ENCODE measurements at places on chromosomes 3 and 15.

GRCh38 chr3:128870347-128870746 lies 9.1 kb upstream of the ACAD9 start:
- DNase-seq: no peak

- DNase-seq: no peak
Measured at GRCh38 chr3:78497767-78498166, 1270.0 kb downstream of the ROBO1 start.

GRCh38 chr15:27086805-27087204 lies 115.8 kb downstream of the GABRG3 start:
- no peak for DNase-seq

GRCh38 chr15:27538325-27538724 lies 560.8 kb downstream of the OCA2 start:
- no peak for DNase-seq

GRCh38 chr3:30112902-30113484 lies 493.4 kb upstream of the TGFBR2 start:
- DNase-seq: no peak

DNA sequence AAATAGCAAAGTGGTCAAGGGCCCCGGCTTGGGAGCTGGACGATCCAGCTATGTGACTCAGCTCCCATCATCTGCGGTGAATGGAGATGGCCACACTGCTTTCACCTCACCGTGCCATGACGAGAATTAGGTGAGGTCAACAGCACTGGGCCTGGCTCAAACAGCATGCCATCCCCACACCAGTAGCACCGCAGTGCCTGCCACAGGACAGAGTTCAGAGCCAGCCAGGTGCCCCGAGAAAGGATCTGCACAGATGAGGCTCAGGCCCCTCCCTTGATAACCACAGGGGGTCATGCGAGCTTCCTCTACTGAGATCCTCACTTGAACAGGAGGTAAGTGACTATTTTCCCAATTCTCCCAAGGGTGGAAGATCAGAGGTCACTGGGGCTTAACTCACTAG lies 29.4 kb downstream of the ZXDC start:
- DNase-seq: no peak

- no peak for DNase-seq
Measured at GRCh38 chr3:141663993-141664392, 74.1 kb upstream of the RNF7 start.

DNA sequence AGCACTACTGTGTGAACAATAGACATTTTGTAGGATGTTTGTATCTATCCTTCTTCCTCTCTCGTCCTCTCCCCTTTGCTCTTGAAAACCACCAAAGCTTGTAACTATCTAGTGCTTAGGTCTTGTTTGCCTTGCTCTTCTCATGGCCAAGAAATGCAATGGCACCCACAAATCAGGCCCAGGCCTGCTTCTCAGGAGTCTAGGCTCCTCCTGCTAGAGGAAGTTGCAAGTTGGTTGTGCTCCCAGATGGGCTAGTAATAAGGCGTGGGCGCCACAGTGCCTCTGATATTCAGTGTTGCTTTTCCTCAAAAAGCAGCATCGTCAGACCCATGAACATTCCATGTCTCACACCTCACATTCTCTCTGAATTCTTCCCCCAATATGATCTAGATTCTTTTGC lies 28.7 kb downstream of the ZNF385D start:
- DNase-seq: no peak

DNA sequence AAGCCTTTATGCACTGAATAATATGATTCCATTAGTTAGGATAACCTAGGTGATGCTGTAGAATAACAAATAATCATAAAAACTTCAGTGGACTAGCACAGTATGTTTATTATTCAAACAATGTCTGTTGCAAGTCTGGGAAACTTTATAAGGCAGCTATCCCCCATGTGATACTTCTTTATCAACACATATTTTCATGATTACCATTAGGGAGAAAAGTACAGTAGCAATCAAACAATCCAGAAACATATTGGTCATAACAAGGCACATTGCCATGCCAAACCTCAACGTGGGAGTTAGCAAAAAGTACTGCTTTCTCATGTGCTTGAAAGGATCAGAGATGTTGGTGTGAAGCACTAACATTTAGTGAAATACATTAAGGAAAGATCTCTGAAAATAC lies 35.5 kb downstream of the EOMES start:
- DNase-seq: no peak

GRCh38 chr3:99702953-99703943 lies 64.9 kb downstream of the COL8A1 start:
- DNase-seq: no peak

DNA sequence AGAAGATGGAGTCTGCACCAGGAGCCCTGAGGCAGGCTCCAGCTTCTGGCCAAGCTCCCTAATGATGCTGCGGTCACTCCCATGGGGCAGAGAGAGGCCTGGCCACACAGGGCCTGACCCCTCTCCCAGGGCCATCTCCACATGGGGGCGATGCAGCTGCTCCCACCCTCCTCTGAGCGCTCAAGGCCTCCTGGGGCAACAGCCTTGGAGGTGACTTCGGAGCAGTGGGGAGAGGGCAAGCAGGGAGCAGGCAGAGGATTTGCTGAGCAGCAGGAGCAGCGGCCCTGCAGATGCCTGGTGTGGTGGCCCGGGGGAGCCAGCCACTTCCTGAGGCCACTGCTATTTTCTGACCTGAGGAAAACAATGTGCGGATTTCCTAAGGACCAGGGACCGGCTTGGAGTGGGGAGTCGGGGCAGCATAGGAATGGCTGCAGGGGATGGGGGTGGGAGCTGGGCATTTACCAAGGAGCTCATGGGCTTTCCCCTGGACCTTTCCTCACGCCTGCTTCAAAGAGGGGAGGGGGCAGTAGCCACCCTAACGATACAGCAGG lies 81.6 kb upstream of the RPL32 start:
- no peak for DNase-seq

- DNase-seq: no peak
Measured at GRCh38 chr3:154180836-154181691, 59.9 kb downstream of the ARHGEF26 start.

GRCh38 chr15:63715818-63716217 lies 117.9 kb downstream of the HERC1 start:
- DNase-seq: no peak

GRCh38 chr15:73573037-73573436 lies 60.2 kb downstream of the NPTN start:
- DNase-seq: no peak

- no peak for DNase-seq
Measured at GRCh38 chr3:140219923-140220452, 285.0 kb downstream of the CLSTN2 start.

DNA sequence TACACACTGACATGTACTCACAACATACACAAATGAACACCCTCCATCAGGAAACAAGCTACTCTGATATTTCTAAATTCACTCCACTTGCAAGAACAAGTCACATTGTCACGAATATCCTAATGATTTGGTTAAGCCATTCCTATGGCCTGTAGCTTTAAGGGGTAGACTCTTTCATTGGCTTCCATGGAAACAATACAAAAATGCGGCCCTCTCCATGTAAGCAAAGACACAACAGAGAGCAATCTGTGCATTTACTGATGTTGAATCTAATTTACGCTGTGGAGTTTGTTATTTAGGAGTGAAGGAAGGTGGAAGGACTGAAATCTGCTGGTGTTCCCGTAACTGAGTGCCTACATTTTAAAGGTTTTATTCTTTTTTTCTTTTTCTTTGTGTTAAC lies 114.5 kb downstream of the FMN1 start:
- no peak for DNase-seq

- peak; percentile 43 for DNase-seq
Measured at GRCh38 chr3:53845103-53845880, 927 bp downstream of the CHDH start.

- no peak for DNase-seq
Measured at GRCh38 chr15:88940110-88940675, 27.0 kb upstream of the MFGE8 start.

DNA sequence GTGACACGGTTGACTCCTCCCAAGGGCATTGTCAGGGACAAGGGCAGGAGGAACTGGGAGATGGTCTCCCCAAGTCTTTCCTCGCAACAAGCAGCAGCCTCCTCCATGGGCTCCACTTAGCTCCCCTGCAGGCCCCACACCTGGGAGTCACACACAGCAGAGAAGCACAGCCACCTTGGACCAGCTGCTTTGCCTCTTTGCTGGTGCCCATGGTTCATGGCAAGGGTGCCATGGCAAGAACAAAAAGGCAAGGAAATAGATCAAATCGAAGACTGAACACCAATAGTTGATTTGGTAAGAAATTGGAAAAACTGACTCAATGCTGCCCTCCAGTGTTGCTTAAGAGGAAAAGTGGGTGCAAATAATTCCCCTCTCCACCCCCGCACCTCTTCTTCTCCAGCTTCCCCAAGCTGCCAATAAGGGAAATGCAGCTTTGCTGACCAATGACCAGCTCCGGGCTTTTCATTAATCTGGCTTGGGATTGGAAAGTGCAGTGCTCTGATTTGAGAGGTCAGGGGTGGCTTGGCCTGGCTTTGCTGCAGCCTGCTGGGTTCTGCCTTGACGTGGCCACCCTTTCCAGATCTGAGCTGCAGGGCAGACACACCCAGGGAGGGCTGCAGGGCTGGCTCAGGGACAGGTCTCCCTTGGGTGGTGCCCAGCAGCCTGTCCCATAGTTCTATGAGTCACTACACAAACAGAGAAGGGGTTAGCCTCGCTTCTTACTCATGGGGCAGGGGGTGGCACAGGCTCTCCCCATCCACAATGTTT lies 162.0 kb downstream of the KLF13 start:
- peak; percentile 79 for DNase-seq

GRCh38 chr3:87082796-87083440 lies 92.0 kb upstream of the VGLL3 start:
- DNase-seq: peak; percentile 43

GRCh38 chr3:100972867-100973266 lies 20.4 kb downstream of the ABI3BP start:
- DNase-seq: no peak

- DNase-seq: no peak
Measured at GRCh38 chr3:140296796-140297352, 361.9 kb downstream of the CLSTN2 start.

GRCh38 chr3:56796202-56796601 lies 5.5 kb downstream of the ARHGEF3 start:
- no peak for DNase-seq

DNA sequence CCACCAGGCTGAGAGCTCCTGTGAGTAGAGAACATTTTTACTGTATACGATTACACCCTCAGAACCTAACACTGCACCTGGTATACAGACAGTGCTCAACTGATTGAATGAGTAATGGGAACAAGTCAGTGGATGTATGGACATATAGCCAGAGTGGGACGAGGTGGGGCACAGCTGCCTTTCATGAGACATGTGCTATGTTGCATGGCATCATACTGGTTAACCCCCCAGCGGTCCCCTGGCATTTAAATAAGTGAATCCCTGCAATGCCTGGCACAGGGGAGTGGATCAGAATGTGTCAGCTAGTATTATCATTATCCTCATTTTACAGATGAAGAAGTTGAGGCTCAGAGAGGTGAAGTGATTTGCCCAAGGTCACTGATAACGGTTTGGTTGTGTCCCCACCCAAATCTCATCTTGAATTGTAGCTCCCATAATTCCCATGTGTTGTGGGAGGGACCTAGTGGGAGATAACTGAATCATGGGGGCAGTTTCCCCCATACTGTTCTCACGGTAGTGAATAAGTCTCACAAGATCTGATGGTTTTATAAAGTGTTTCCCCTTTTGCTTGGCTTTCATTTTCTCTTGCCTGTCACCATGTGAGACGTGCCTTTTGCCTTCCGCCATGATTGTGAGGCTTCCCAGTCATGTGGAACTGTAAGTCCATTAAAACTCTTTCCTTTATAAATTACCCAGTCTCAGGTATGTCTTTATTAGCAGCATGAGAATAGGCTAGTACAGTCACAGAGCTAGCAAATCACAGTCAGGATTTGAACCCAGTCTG lies 56.0 kb upstream of the ATP2B2 start:
- DNase-seq: no peak

- DNase-seq: no peak
Measured at GRCh38 chr3:15023719-15024118, 41.4 kb downstream of the MRPS25 start.

DNA sequence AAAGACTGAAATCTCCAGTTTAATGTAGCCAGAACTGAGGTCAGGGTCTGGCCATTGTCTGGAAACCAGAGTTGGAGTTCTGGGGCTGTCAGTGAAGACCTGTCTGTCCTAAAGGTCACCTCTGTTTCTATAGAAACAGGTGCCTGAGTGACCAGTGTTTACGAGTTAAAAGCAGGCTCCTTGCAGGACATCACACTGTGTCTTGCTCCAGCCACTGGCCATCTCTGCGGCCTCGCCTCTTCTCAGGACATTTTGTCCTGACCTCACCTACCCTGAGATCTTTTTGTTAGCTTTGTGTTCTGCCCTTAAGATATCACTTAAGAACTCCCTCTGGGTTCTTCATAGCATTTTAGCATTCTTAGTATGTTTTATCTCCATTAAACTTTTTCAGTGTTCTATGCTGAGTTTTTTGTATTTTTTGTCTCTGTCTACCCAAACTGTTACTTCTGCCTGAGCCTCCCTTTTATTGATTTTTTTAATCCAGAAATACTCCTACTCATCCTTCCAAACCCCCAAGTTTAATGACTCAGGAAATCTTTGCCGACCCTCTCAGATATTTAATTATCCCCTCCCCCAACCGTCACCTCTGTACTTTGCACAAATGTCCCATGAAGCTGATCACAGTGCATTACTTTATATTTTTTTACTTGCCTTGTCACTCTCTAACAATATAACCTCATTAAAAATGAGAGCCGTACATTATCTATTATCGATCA lies 223.7 kb downstream of the THSD4 start:
- DNase-seq: no peak

Measured in iPS DF 6.9 (cell line).